ENCODE measurements at places on chromosomes 7 and 10. TPM values are rescaled to one million over a fixed set of nuclear protein-coding genes. Genes with fewer than 3 reads are reported as not detected.
A peak's percentile ranks its signal among the peaks of the same experiment; 100 is the strongest.

Gene ANKRD7
- total RNA-seq, result not detected

Gene ZNF92
- 4.8 TPM for total RNA-seq

Gene COX19
- total RNA-seq, result 8.6 TPM

DNA sequence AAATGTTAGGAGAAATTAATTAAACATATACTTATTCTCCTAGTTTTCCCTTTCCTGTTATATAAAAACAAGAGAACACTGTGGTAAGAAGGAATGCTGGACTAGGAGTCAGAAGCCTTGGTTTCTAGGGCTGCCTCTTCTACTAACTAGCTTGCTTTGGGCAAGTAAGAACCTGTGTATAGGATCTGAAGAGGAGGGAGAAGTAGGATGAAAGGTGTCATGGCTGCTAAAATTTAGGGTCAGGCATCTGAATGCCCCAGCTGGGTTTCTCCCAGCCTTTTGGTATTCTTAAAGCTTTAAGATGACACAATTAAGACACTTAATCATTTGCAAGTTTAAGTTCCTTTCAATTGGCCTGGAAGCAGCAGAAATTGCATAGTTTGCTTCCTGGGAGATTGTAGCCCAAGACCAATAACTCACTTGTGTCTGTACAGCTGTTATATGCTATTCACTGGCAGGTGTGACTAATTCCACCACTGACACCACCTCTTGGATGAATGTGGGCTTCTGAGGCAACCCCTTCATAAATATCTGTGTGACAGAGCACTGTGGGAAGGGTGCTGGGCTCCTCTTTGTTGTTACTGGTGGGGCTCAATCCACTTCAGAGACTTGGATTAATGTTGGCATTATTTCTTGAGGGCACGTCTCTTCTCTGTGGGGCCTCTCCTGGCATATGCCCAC, 137.2 kb downstream of the LRMDA start:
- DNase-seq, result no peak

- no peak for DNase-seq
Observed at GRCh38 chr7:53541475-53541874, 506.0 kb downstream of the POM121L12 start.

DNA sequence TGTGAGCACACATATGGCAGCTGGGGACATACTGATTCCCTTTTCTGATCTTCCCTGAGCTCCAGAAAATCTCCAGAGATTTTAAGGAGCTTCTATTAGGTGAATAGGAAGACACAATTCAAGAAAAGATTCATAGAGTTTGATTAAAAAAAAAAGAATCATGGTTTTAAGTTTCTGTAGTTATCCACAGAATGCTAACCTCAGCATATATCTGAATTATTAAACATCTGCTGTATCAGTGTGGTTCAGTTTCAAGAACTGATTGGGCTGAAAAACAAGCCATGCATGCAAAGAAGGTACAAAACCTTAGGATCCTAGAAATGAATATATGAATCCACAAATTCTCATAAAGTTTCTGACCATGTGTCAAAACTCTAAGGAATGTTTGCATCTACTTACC, 94.1 kb upstream of the ZNF438 start:
- no peak for DNase-seq

Gene SLC26A4
- 0.16 TPM for total RNA-seq

GRCh38 chr10:74008212-74008731, 10.4 kb downstream of the VCL start:
- no peak for DNase-seq

Gene TEX36
- total RNA-seq, result not detected

GRCh38 chr7:98105942-98106544, 619 bp upstream of the LMTK2 start:
- peak; percentile 64 for DNase-seq

Gene ELN
- 16.0 TPM for total RNA-seq

GRCh38 chr7:80677629-80678028, 39.2 kb downstream of the CD36 start:
- no peak for DNase-seq

DNA sequence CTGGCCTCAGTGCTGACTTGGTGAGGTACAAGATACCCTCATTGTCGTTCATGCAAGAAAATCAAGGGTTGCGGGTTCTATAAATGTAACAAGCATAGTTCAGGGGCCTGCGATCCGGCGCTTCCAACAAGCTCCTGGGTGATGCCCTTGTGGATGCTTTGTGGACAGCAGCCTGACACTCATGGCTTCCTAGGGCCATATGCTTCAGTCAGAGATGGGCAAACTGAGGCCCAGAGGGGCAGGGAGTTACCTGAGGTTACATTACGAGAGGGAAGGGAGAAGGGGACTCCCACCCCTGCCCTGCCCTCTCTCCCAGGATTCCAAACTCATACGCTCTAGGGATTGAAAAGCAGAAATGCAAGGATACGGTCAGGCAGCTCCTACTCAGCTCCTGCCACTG, 296.3 kb upstream of the ZMIZ1 start:
- DNase-seq, result no peak

DNA sequence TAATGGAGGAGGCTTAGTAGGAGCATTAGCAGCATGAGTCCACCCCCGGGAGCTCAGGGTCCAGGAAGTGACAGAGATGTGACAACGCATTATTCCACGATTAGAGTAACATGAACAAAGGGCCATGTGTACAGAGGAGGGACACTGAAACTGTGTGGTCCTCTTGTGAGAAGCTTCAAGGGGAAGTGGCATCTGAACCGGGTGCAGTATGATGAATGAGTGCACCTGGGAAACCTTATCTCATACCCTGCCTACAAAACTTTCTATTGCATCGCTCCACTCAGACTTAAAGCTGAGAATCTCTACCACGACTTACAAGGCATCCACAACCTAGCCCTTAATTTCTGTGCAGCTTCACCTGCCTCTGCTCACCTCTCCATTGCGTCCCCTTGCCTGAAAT, 115.3 kb upstream of the AMPH start:
- DNase-seq, result no peak

DNA sequence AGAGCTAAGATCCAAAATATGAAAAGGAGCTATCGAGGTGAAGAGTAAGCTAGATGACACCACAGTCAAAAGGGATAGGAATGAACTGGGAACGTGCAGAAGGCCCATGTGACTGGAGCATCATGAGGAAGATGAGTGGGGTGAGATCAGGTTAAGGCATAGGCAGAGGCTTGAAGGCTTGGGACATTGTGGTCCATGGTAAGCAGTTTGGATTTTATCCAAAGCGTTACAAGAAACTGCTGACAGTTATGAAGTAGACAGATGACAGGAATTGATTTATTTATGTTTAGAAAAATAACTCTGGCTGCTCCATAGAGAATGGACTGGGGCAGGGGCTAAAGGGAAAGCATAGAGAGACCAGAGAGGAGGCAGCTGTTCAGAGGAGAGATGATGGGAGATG, 18.1 kb upstream of the PANK1 start:
- DNase-seq, result no peak

Gene SORCS1
- 0.40 TPM for total RNA-seq

Gene SPACDR
- not detected for total RNA-seq

DNA sequence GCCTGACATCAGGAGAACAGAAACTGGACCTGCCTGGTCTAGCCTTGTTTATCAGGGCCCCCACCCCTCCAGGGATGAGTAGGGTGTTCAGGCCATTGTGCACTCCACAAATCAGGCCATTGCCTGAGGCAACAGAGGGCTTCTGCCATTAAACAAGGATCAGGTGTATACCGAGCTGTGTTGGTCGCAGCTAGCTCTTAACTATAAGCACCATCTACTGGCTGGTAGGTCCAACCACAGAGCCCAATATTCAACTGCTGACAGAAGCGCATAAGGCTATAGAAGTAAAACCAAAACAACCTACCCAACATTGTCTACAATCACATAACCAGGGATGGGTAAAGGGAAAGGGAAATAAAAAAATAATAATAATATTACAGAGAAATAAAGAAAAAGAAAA, 451.7 kb upstream of the TEX47 start:
- no peak for DNase-seq

DNA sequence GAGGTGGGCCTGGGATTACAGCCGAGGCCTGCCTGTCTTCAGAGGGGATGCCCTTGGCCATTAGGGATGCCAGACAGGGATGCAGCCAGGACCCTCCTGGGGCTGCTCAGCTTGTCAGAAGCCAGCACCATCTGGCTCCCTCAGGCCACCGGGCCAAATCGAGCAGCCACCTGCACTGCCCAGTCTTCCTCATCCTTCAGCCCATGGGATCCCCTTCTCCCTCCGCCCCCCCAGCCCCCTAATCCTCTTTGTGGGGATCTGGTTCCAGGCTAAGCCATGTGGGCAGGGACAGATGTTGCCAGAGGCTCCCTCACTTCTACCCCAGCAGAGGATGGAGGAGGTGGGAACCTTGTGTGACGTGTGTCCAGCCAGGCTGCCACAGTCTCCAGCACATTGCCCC, 137.4 kb upstream of the PPIF start:
- DNase-seq, result no peak

GRCh38 chr7:27312820-27313219, 70.2 kb downstream of the EVX1 start:
- no peak for DNase-seq

- DNase-seq, result no peak
Observed at GRCh38 chr10:10722422-10722821, 295.2 kb upstream of the CELF2 start.

Gene OR2A1
- total RNA-seq, result not detected

Gene FFAR4
- 0.75 TPM for total RNA-seq

Gene SPDYE8
- total RNA-seq, result not detected

Gene ZPBP
- total RNA-seq, result not detected

DNA sequence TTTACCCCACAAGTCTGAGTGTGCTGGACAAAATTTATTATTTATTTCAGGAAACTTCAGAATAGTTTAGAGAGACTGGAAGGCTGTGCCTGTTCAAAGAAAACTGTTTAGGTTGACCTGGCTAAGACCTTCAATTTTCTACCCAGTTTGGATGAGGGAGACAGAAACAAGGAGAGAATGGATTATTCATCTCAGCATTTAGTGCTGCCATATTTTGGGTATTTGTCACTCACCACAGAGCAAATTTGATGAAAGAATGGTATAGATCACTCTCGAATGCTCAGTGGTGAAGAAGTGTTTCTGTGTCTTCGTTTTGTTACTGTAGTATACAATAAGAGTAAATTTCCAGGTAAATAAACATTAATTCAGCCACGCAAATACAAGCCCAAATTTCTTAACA, 71.8 kb downstream of the SEMA3C start:
- no peak for DNase-seq

- no peak for DNase-seq
Observed at GRCh38 chr7:143222782-143223181, 945 bp downstream of the TAS2R40 start.

DNA sequence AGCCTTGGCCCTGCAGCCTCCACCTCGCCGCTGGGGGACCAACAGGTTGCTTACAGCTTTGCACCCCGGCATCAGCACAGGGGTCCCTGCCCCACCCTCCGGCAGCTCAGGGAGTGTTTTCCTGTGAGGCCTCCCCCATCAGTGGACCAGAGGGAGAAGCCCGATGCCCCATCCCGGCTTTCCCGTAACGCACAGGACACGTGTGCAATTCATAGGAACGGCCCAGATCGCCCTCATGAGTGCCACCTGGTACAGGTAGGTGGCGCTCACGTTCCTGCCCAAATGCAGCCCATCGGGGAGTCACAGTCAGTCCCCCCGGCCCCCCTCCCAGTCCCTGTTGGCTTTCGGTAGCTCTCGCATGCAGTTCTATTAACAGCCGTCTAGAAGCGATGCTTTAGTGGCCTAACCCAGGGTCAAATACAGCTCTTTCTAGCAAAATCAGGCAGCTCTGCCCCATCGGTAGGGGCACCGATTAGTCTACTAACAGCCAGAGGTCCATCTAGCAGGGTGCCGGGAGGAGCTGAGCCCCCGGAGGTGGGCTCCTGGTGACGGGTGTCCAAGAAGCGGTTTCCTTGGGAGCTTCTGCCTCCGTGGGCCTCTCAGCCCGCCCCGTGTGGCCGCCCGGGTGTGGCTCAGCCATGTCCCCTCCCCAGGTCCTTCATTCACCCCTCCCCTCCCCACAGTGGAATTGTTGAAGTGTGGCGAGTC, 48.4 kb upstream of the GTF2IRD1 start:
- DNase-seq, result no peak

Gene HMX3
- total RNA-seq, result not detected
